ENCODE measurements at places on chromosomes 1 and 21.

DNA sequence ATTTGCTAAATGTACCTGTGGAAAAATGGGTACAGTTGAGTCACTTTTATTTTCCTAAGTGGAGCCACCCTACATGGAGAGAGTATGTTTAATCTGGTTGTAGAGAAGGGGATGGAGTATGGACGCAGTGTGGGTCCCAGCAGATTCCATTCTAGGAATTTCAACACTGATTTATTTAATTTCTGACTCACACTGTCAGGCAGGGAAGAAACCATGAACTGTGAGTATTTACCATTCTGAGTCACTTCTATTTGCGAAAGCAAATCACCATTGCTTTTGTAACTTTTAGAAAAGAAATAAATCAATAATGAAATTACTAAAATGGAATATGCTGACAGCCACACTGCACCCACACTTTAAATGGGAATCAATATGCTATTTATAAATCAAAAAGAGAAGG lies 339.0 kb downstream of the DSCAM start:
- DNase-seq = no peak

- DNase-seq = no peak
Observed at GRCh38 chr1:214702556-214702955, 99.6 kb downstream of the CENPF start.

GRCh38 chr1:50270926-50271325 lies 152.3 kb downstream of the DMRTA2 start:
- DNase-seq = no peak

GRCh38 chr21:36994501-36995158 lies 11.9 kb upstream of the RIPPLY3 start:
- DNase-seq = no peak

GRCh38 chr1:22452481-22452957 lies 868 bp downstream of the ZBTB40 start:
- DNase-seq = peak; percentile 57

GRCh38 chr21:41560661-41561158 lies 52.8 kb upstream of the TMPRSS2 start:
- DNase-seq = no peak

GRCh38 chr1:15803380-15803779 lies 4.1 kb downstream of the UQCRHL start:
- DNase-seq = no peak

DNA sequence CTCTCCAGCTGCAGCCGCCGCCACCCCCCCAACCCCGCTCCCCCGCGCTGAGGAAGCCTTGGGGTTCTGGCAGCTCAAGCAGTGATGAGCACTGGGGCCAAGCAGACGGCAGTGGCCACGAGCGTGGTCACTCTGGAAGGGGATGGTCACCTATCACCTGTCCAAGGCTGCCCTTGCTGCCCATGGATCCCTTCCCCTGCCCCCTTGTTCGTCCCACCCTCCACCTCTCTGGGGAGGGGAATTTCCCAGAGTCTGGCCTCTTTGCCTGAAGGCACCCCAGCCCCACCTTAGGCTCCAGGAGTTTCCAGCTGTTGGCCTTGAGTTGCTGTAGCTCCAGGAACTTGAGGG lies 7.2 kb upstream of the SMIM12 start:
- no peak for DNase-seq

DNA sequence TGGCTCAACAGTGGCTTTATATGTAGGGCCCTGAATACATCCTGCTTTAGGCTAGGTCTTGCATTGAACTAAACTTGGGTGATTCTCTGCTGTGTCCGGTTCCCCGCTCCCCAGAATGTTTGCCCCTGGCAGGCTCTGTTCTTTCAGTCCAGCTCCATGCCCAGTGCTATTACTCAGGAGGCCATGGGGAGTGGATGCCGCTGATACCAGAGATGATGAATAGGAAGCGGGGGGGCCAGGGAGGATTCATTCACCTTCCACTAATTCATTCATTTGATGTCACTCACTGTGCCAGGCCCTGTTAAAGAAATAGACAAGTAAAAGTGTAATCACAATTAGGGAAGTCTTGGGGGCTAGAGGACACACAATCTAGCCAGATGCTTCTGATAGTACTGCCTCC lies 83.8 kb downstream of the TMEM53 start:
- no peak for DNase-seq

- no peak for DNase-seq
Observed at GRCh38 chr1:203338335-203339036, 12.4 kb downstream of the FMOD start.

- DNase-seq = no peak
Observed at GRCh38 chr21:18170829-18171228, 73.8 kb upstream of the CHODL start.

- DNase-seq = no peak
Observed at GRCh38 chr1:27966402-27967105, 6.8 kb downstream of the XKR8 start.

DNA sequence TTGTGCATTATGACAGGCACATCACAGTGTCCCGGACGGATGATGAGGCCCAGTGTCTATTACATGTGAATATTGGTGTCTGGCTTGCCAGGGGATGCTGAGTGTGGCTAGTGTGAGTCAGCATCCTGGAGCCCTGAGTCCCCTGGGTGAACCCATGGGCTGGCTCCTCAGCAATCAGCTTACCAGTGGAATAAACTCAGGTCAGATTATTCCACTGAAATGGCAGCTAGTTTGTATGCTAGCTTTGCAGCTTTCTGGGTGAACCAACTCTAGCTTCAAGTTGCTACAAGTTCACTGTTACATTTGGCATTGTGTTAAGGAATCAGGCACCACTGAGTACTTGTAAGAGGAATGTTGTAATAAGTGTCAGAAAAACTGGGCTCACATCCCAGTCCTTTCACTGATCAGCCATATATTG lies 23.9 kb upstream of the RPTN start:
- DNase-seq = no peak

DNA sequence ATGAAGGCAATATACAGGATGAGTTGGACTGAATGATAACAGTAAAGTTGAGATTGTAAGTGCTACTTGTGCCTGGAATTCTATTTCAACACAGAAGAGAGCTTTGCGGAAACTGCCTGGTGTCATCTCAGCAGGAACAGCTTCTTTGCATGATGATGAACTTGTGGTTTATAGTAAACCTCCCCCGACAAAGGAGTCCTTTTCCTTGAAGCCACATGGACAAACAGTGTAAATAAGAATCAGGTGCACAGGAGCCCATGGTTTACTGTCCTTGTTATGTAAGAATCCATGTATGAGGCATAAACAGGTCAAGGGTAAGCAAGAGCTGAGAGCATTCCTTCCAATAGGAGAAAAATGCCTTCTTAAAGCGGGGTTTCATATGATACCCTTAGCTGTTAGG lies 66.2 kb downstream of the PCNX2 start:
- DNase-seq = no peak

DNA sequence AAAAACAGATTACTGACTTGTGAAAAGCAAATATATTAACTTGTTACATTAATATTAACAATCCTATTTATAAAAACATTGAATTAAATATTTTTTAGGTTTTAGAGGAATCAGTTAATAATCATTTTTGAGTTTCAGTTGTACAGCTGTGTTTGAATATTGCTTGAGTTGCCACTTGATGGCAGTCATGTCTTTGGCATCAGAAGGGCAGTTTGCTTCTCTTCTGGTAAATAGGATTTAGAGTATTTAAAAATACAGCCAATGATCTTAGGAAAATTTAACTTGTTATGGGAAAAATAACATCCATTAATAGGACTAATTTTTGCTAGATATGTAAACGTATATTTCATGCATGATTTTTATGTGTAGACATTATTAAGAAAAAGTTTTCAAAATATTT lies 234.1 kb downstream of the NCAM2 start:
- no peak for DNase-seq

DNA sequence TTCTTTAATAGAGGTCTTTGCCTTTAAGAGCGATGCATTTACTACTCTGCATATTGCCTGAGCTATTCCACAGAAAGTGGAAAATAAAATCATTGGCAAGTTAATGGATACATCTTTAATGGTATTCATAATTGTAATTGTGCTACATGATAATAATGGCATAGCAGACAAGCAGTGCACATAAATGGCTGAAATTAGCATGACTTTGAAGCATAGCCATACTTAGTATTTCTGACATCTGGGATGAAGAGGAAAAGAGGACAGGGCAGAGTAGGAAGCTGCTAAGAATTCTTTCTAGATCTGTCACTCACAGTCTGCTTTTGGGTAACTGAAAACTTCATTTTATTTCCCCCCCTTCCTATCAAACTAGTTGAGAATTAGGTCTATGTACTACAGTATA lies 195.0 kb upstream of the NRIP1 start:
- DNase-seq = no peak

GRCh38 chr1:54024358-54024757 lies 6.4 kb upstream of the LDLRAD1 start:
- DNase-seq = no peak

GRCh38 chr1:76942549-76942948 lies 75.3 kb downstream of the ST6GALNAC5 start:
- no peak for DNase-seq

GRCh38 chr1:54973205-54973921 lies 7.1 kb upstream of the TMEM61 start:
- no peak for DNase-seq

DNA sequence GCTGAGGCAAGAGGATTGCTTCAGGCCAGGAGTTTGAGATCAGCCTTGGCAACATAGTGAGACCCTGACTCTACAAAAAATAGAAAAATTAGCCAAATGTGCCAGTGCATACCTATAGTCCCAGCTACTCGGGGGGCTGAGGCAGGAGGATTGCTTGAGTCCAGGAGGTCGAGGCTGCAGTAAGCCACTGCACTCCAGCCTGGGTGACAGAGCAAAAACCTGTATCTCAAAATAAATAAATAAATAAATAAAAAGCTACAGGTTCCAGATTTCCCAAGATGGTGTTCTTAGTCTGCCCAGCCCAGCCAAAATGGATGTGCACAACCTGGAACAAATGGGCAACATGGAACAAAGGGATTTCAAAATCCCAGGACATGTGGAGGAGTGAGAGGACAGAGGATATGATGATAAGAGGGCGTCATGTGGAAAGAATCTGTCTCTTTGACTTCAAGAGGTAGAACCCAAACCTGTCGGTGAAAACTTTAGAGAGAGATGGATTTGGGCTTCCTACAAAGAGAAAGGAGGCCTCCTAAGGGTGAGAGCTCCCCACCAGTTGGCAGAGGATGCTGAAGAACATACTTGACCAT lies 3.2 kb downstream of the EDARADD start:
- no peak for DNase-seq

DNA sequence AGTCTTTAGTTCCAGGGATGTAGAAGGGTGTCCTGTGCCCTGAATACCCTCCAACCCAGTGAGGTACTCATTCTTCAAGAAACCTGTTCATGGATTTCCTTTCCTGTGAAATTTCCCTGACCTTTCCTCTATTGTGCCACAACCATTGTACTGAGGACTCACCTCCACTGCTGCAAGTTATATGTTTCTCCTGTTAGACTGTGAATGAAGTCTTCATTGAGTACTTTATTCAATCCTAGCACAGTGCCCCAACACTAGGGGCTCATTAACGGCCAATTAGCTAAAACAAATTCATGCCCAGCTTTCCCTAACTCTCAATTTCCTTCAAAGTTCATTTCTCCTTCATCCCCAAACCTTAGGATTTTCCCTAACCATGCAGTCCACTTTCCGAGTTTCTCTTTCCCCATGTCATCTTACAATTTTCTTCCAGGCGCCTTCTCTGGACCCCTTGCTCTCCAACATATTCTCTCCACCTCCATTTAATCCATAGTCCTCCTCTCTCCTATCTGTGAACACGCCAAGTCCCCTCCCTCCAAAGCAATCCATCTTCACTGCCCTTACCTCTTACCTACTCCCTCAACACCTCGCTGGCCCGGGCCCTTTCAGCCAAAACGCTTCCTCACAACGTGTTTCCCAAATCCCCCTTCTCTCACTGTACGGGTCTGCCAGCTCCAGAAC lies 1.3 kb downstream of the TRIM33 start:
- DNase-seq = no peak

DNA sequence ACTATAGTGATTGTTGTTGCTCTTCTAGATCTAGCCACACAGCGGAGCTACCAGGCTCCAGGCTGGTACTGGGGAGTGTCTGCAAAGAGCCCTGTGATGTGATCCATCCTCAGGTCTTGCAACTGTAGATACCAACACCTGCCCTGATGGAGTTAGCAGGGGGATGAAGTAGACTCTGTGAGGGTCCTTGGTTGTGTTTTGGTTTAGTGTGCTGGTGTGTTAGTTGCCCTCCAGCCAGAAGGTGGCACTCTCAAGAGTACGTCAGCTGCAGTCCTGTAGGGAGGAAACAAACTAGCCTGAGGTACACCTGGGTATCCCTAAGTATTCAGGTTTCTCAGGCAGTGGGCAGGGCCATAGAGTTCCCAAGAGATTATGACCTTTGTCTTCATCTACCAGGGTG lies 81.2 kb upstream of the TMPRSS2 start:
- DNase-seq = no peak

Data from KG1 (cell line).